Kidney (tissue), 22 donors: ENCODE measurements at places on chromosomes 7 and 10. TPM values are rescaled to one million over a fixed set of nuclear protein-coding genes. Genes with fewer than 3 reads are reported as not detected.

GRCh38 chr10:21293518-21294356 is 231.7 kb downstream of the SKIDA1 start:
- peak overlapping the region; percentile 48 for H3K4me3 ChIP-seq
- H3K27me3 ChIP-seq = no peaks in the 10 kb centered on the region
- H3K27ac ChIP-seq = no peak overlapping the region
- peaks cover 6% of the 10 kb centered on the region for H3K4me1 ChIP-seq
- DNase-seq = peak; percentile 75

The ITGB8 gene
- total RNA-seq = 213 TPM

The MKX gene
- total RNA-seq = 1.3 TPM

The SCIN gene
- 141 TPM for total RNA-seq

- peaks cover 4% of the 10 kb centered on the region for H3K36me3 ChIP-seq
- peak overlapping the region; percentile 72 for H3K4me3 ChIP-seq
- H3K4me1 ChIP-seq = peaks cover 22% of the 10 kb centered on the region
- H3K27me3 ChIP-seq = no peaks in the 10 kb centered on the region
These were observed 43.1 kb downstream of the FOXK1 start for GRCh38 chr7:4725014-4725849.

The GPR26 gene
- total RNA-seq = not detected

DNA sequence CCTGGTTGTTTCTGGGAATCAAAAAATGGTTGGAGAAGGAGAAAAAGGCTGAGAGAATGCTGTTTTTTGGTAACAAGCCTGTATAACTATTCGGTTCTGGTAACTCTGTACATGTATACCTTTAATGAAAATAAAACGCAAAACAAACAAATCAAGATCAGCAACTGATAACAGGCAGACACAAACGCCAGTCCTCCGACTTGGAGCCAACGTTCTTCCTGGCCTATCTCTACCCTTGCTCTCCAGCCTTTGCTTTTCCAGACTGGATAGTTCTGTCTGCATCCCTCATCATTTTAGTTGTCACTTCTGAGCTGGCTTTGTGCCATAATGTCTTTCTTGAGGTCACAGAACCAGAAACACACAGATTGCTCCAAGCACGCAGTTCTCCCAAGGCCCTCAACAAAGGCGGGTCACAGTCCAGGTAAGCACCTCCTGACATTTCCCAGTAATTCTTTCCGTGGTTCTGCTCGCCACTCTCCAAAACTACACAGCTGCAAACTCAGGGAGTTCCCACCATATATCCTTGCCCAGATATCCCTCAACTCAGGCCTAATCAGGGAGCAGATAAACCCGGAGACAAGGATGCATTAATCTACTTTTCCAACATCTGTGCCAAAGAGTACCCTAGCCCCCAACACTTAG is 20.2 kb downstream of the HIP1 start:
- H3K4me3 ChIP-seq = no peak overlapping the region
- no peak for DNase-seq
- H3K27me3 ChIP-seq = no peaks in the 10 kb centered on the region
- peaks cover 4% of the 10 kb centered on the region for H3K4me1 ChIP-seq
- no peaks in the 10 kb centered on the region for H3K36me3 ChIP-seq

DNA sequence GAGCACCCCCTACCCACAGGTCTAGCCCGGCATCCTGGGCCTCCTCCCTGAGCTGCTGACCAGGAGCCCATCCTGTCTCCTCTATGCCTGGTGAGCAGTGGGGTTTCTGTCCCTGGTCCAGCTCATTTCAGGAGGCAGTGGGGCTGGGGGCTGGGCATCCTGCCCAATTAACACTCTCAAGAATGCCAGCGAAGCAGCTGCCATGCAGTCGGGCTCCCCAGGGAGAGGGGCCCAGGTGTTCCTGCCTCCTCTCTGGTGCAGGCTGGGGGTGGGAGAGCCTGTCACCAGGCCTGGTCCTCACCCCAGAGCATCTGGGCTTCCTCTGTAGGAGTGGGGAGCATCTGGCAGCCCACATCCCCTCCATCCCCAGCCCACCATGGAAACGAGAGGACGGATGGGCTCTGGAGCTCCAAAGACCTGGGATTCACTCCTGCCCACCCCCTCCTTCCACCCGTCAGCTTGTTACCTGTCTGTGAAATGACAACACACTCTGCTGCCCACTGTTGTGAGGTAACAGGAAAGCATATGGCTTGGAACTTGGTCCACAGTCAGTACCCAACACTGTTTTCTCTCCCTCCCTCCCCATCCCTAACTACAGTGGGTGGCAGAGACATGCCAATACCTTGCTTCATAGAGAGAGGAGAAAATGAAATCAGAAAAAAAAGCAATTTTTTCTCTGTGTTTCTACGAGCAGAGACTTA is 69.1 kb downstream of the SLIT1 start:
- H3K4me1 ChIP-seq = no peaks in the 10 kb centered on the region
- H3K27me3 ChIP-seq = no peaks in the 10 kb centered on the region
- no peak overlapping the region for H3K4me3 ChIP-seq
- no peaks in the 10 kb centered on the region for H3K36me3 ChIP-seq

DNA sequence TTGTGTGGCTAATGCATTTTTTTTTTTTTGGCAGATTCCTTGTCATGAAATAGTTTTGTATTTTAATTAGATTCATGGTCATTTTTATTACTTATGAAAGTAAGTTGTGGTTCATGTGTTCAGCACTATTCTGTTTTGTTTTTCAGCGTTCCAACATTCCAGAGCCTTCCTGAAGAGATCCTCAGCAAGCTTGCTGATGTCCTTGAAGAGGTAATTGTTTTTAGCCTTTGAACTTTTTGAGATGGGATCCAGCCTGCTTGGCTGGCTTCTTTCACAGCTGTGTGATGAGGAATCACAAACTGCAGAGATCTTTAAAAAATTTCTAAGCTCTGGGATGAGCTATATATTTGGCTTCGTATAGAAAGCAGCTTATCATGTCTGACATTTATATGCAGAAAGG is 208.0 kb upstream of the CSTF2T start:
- no peaks in the 10 kb centered on the region for H3K27me3 ChIP-seq
- no peaks in the 10 kb centered on the region for H3K36me3 ChIP-seq
- no peaks in the 10 kb centered on the region for H3K4me1 ChIP-seq
- no peak overlapping the region for H3K27ac ChIP-seq
- no peak for DNase-seq

- H3K27me3 ChIP-seq = no peaks in the 10 kb centered on the region
- no peak overlapping the region for H3K27ac ChIP-seq
- DNase-seq = peak; percentile 38
- no peak overlapping the region for H3K4me3 ChIP-seq
- H3K4me1 ChIP-seq = no peaks in the 10 kb centered on the region
- no peaks in the 10 kb centered on the region for H3K36me3 ChIP-seq
These were observed 40.4 kb upstream of the AGMO start for GRCh38 chr7:15602236-15602635.

- no peak overlapping the region for H3K4me3 ChIP-seq
- no peaks in the 10 kb centered on the region for H3K4me1 ChIP-seq
- no peak overlapping the region for H3K27ac ChIP-seq
- no peaks in the 10 kb centered on the region for H3K36me3 ChIP-seq
- DNase-seq = no peak
These were observed 276.6 kb upstream of the GALNT17 start for GRCh38 chr7:70855373-70855772.

The PROSER2 gene
- total RNA-seq = 48.2 TPM

The FAM25C gene
- not detected for total RNA-seq

DNA sequence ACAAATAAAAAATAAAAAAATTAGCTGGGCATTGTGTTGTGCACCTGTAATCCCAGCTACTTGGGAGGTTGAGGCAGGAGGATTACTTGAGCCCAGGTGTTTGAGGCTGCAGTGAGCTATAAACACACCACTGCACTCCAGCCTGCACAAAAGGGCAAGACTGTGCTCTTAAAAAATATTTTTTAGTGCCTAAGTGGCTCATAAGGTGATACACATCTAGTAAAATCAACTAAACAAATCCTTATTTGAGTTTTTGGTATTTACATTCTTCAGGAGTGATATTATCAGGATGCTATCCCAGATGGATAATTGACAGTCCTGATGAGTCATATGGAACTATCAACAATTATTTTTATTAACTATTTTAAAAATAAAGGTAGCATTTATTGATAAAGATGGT is 93.9 kb downstream of the EXOC6 start:
- no peak overlapping the region for H3K27ac ChIP-seq
- H3K4me1 ChIP-seq = no peaks in the 10 kb centered on the region
- H3K4me3 ChIP-seq = no peak overlapping the region
- DNase-seq = no peak
- H3K27me3 ChIP-seq = no peaks in the 10 kb centered on the region
- H3K36me3 ChIP-seq = no peaks in the 10 kb centered on the region

The KAZALD1 gene
- total RNA-seq = 9.8 TPM

The ANLN gene
- total RNA-seq = 1.2 TPM

The TRPV5 gene
- total RNA-seq = 1.4 TPM

DNA sequence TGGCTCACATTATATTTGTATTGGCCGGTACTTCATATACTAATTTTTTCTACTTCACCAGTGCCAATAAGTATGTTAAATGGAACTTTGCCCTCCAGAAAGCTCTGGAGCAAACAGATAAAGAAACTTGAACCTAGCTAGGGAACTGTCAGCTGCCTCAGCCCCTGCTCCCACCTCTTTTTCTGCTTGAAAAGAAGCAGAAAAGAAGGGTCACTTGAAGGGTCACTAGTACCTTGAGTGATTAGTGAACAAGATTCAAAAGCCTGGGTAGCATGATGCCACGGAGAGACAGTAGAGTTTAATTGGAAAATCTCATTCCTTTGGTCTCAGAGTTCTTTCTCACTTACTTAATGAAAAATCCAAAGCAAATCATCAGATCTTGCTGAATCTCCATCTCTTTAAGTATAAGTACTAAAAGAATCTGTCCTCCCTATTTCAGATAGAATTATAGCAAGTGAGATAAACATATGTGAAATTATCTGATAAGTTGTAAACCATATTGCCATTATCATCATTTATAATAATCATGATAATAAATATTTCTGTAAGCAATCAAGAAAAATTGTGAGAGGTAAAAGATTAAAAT is 47.7 kb downstream of the PTN start:
- H3K27ac ChIP-seq = no peak overlapping the region
- H3K36me3 ChIP-seq = no peaks in the 10 kb centered on the region
- no peak overlapping the region for H3K4me3 ChIP-seq
- peak; percentile 57 for DNase-seq
- no peaks in the 10 kb centered on the region for H3K4me1 ChIP-seq

DNA sequence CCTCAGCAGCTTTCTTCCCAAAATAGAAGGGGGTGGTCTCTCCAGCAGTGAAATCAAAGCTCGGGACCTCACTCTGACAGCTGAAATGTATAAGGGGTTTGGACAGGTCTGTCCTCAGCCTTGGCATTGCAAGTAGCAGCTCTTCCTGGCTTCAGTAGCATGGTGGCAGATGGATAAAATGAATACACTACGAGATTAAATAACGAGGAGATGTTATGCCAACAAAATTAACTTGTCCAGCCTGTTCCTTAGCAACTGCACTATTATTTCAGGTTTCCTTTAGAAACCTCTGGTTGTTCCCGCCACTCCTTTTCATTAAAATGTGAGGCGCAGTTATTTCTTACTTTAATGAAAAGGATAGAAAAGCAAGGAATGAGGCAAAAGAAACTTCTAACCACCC is 24.9 kb downstream of the PRLHR start:
- H3K4me1 ChIP-seq = no peaks in the 10 kb centered on the region
- H3K27ac ChIP-seq = no peak overlapping the region
- no peaks in the 10 kb centered on the region for H3K27me3 ChIP-seq
- H3K4me3 ChIP-seq = no peak overlapping the region
- H3K36me3 ChIP-seq = no peaks in the 10 kb centered on the region
- DNase-seq = no peak

GRCh38 chr7:129923709-129924108 is 29.1 kb downstream of the UBE2H start:
- no peaks in the 10 kb centered on the region for H3K27me3 ChIP-seq
- no peak overlapping the region for H3K27ac ChIP-seq
- H3K4me3 ChIP-seq = no peak overlapping the region
- H3K36me3 ChIP-seq = no peaks in the 10 kb centered on the region

GRCh38 chr10:4545062-4545461 is 280.9 kb upstream of the AKR1E2 start:
- H3K36me3 ChIP-seq = no peaks in the 10 kb centered on the region
- H3K27ac ChIP-seq = no peak overlapping the region
- H3K4me3 ChIP-seq = no peak overlapping the region
- no peaks in the 10 kb centered on the region for H3K4me1 ChIP-seq
- DNase-seq = no peak
- no peaks in the 10 kb centered on the region for H3K27me3 ChIP-seq

The MSRB2 gene
- total RNA-seq = 39.9 TPM

The EN2 gene
- total RNA-seq = 0.13 TPM

DNA sequence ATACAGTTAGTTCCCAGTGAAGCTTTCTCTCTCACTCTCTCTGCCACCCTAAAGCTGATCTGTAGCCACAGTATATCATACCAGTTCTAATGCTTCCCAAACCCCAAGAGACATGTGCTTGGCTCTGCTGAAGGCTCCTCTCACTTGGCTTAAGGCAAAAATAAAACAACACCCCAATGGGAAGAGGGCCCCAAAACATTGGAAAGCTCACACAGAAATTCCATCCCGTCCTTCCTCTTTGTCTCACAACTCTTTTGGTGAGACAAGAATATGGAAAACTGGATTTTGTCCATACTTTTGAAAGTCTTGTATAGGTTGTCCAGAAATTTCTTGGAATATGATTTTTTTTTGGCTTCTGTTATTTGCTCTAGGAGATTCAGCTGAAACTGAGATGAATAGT is 56.1 kb upstream of the WNT16 start:
- no peaks in the 10 kb centered on the region for H3K27me3 ChIP-seq
- H3K4me1 ChIP-seq = no peaks in the 10 kb centered on the region
- DNase-seq = no peak
- H3K4me3 ChIP-seq = no peak overlapping the region
- H3K27ac ChIP-seq = no peak overlapping the region

The GIMAP5 gene
- total RNA-seq = 30.0 TPM

- no peak overlapping the region for H3K27ac ChIP-seq
- no peak for DNase-seq
- H3K4me3 ChIP-seq = no peak overlapping the region
- H3K4me1 ChIP-seq = no peaks in the 10 kb centered on the region
- H3K36me3 ChIP-seq = no peaks in the 10 kb centered on the region
These were observed 234.3 kb upstream of the TEX47 start for GRCh38 chr7:89029864-89030263.

DNA sequence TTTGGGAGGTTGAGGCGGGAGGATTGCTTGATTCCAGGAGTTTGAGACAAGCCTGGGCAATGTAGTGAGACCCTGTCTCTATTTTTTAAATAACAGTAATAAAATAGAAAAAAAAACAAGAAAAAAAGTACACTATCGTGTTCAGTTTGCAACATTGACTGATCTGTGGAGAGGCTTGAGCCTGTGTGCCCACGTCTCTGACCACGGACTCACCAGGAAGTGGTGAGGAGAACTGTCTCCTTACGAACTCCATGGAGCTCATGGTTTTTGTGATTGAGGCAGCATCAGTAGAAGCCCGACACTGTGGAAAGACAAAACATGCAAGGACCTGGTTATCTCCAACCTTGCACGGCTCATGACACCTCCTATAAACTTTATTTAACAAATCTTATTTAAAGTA is 23.9 kb upstream of the DNAJB6 start:
- no peak overlapping the region for H3K27ac ChIP-seq
- H3K36me3 ChIP-seq = no peaks in the 10 kb centered on the region
- no peak for DNase-seq

GRCh38 chr7:101502466-101503098 is 126.5 kb downstream of the MYL10 start:
- H3K36me3 ChIP-seq = no peaks in the 10 kb centered on the region
- no peak overlapping the region for H3K27ac ChIP-seq
- H3K4me1 ChIP-seq = no peaks in the 10 kb centered on the region
- no peak for DNase-seq
- H3K27me3 ChIP-seq = no peaks in the 10 kb centered on the region

GRCh38 chr7:141320287-141320686 is 230.9 kb upstream of the AGK start:
- no peaks in the 10 kb centered on the region for H3K4me1 ChIP-seq
- no peaks in the 10 kb centered on the region for H3K36me3 ChIP-seq
- H3K27ac ChIP-seq = no peak overlapping the region
- H3K27me3 ChIP-seq = no peaks in the 10 kb centered on the region
- DNase-seq = no peak
- no peak overlapping the region for H3K4me3 ChIP-seq

The TMEM26 gene
- 1.2 TPM for total RNA-seq
